Muscle of back (tissue), 13 donors: ENCODE measurements at places on chromosomes 7 and 10. TPM values are rescaled to one million over a fixed set of nuclear protein-coding genes. Genes with fewer than 3 reads are reported as not detected.

DNA sequence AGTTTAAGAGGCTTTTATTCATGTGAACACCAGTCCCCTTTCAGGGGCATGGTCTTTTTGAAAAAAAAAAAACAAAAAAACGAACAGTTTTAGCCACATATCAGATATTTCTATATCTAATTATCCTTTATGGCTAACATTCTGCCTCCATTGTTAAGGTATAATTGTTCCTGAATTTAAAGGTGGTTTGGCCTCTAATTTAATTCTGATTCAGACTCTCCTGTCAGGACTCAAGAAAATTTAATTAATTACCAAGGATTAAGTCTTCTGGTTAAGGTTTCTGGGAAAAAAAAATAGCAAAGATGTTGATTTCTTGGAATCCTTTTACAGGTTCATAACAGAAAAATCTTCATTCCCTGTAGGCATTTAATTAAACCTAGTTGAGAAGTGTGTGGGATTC, 27.4 kb downstream of the COL1A2 start:
- DNase-seq: no peak

DNA sequence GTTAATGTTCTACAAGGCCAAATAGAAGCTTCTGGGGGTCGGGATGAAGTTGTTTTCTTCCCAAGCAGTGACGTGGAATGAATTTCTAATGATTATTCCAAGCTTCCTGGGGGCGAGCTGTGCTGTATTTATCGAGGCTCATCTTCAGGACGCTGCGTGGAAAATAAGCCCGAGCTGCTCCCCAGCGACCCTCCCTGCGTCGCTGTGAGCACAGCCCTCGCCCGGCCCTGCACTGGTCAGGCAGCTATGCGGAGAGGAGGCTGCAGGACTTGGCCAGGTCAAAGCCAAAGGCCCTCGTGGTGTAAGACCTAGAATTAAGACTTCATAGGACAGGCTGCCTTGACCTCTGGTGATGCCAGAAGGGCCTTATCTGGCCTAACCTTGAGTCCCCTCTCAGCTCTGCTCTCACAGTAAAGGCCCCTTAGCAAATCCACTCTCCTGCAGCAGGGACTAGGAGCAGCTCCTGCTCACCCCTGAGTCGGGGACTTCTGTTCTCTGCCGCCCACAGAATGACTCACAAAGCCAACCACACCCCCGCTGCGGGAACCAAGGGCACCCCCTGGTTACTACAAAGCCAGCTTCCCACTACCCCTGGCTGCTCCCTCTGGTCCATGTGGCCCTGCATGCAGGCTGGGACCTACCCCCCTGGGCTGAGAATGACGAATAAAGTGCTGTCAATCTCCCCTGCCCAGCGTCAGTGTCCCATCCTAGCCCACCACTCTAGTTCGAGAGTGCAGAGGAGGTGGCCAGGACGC, 501.6 kb downstream of the TCERG1L start:
- DNase-seq: no peak

DNA sequence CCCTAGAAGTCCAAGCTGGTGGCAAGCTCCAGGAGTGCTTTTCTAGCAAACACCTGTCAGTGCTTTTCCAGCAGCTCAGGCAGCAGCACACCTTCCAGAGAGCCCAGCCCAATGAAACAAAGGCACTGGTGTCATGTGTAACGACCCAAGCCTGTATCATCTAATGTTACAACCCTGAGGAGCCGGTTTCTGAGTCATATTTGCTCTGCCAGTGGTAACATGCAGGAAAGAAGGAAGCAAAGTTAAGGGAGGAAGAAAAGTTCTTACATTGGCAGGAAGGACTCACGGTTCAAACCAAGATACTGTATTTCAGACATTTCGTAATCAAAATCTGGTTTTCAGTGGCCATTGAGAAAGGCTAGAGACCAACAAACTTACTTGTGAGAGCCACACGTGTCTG, at the start of gene ANKRD22:
Gene ANKRD22, minus strand, starts transcription at position 139 of the 400 bp plus-strand sequence. CDS start 237 bp downstream, outside the sequence.
- DNase-seq: no peak

GRCh38 chr7:29325476-29325875, 130.9 kb downstream of the CHN2 start:
- no peak for DNase-seq

GRCh38 chr7:157805713-157806112, 468.9 kb downstream of the DNAJB6 start:
- no peak for DNase-seq

DNA sequence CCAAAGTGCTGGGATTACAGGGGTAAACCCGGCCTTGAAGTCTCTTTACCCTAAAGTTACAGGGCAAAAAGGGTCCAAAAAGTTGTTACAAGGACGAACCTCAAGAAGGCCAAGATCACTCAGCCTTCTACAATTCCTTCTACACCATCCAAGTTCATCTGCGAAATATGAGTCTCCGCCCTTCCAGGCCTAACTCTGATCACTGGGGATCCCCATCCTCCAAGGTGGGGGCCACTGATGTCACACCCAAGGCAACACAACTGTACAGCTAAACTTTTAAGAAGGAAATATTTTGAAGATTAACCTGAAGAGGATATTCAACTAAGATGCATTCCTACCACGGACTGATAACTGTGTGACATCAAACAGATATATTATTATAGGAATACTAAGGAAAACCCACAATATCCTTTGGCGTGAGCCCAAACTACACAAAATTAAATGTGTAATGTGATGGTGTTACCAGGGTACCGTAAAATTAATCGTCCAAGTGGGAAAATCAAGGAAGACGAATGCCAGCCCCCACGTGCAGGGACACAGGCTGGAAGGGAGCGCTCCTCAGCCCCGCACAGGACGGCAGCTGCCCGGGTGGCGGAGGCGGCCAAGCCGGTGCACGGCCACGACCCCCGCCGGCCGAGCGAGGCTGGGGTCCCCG, 1.0 kb downstream of the PAXIP1 start:
- peak; percentile 38 for DNase-seq

DNA sequence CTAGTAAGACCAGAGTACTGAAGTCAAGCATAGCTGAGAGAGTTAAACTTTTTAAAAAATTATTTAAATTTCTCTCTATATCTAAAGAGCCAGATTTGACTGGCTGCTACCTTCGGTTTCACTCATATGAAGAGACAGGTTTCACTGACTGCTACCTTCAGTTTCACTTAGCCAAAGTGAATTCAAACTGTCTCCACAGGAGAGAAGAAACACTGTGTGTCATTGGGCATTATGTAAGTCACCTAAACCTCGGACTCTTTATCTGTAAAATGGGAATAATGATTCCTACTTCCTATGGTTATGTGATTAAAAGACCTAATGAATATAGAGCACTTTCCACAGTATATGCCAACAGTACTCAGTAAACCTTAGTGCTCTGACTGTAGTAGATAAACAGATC, 41.6 kb upstream of the MET start:
- no peak for DNase-seq

- DNase-seq: no peak
Observed at GRCh38 chr7:153389261-153389660, 629.7 kb downstream of the ACTR3B start.

- no peak for DNase-seq
Observed at GRCh38 chr7:132451161-132451560, 125.1 kb downstream of the PLXNA4 start.

DNA sequence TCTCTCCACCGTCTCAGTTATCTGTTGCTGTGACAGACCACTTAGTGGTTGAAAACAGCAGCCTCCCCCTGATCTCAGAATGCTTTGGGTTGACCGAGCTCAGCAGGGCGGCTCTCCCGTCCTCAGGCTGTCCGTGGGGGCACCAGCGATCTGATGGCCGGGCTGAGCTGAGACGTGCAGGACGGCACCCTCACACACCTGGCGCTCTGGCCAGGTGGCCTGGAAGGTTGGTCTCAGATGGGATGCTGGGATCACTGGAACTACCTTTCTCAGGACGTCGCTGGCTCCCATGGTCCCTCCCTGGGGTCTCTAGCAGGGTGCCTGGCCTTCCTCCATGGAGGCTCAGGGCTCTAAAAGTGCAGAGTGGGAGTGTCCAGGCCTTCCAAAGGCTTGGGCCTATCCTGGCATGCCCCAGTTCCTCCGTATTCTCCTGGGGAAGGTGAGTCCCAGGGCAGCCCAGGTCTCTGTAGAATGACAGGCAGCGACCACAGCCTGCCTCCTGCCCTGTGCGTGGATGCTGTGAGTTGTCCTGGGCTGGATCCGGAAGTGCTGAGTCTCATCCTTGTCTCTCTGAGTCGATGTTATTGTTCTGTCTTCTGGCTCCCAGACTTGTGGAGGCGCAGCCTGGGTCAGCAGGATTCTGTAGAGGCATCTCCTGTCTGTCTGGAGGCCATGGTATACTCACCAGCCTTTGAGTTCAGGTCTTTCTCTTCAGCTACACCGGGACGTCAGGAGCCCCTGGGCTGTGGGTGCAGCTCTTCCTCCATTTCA, 12.2 kb upstream of the PWWP2B start:
- no peak for DNase-seq

GRCh38 chr10:72274730-72275350, 1.1 kb downstream of the DDIT4 start:
- DNase-seq: peak; percentile 74

GRCh38 chr10:116766241-116766827, 24.0 kb upstream of the HSPA12A start:
- DNase-seq: no peak

DNA sequence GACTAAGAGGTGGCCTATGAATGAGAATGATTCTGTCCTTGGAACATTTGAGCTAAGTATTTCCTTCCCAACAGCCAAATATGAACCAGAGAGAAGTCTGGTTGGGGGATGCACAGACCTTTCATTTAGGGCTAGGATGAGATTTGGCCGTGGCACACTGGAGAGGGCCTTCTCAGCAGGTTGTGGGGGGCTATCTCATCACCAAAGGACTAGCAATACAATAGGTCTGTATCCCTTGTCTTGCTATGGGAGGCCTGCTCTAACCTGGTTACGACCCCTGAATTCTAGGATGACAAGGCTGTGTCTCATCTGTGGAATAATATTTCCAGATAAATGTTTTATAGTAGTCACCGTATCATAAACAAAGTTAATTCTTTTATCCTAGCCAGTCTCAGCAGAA, 133.0 kb downstream of the CHRM2 start:
- DNase-seq: no peak

DNA sequence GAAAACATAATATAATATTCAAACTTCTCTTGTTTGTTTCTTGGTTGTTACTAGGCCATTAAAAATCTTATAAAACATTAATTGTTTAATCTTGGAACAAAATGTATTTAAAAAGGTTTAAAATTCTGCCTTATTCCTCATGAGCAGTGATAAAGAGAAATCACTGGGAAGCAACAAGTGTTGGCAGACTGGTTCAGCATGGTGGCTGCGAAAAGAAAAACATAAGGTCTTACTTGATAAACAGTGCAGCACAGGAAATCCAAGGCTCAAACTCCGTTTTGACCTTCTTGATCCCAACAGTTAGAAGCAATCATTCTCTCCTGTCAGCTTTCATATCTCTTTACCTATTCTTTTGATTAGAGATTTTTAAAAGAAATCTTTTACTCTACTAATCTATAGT, 530.8 kb downstream of the CNTNAP2 start:
- DNase-seq: no peak

DNA sequence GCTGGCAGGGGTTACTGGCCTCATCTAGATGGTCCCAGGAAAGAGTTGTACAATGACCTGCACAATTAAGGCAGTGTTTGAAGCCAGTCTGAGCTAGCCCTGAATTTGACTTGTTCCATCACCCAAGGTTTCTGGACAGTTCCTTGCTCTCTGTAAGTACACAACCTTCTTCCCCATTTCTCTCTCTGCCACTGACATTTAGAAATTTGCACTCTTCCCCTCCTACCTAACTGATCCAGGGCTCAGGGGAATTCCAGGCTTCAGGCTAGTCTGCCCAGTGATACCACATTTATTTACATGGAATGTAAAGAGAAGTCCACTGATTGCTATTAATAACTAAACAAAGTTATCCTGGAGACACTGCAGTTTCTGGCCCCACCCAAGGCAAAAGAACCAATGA, 139.0 kb upstream of the GPR26 start:
- no peak for DNase-seq

- DNase-seq: no peak
Observed at GRCh38 chr10:125531465-125531864, 151.5 kb downstream of the TEX36 start.

DNA sequence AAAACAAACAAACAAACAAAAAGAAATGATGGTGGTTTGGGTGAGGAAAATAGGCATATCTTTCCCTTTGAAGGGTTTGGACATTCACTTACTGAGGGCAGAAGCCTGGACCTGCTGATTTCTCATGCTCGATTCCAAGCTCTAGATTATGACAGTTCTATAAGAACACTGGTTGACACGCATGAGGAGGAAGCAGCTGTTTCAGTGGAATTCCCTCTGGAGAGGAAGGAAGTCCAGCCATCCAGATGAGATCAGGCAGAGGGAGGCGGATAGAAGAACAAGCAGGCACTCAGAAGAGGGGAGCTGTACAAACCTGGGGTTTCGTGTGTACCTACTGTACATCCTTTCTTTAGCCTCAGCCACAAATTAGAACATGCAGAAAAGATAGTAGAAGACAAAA, 691.9 kb downstream of the INHBA start:
- DNase-seq: peak; percentile 64

DNA sequence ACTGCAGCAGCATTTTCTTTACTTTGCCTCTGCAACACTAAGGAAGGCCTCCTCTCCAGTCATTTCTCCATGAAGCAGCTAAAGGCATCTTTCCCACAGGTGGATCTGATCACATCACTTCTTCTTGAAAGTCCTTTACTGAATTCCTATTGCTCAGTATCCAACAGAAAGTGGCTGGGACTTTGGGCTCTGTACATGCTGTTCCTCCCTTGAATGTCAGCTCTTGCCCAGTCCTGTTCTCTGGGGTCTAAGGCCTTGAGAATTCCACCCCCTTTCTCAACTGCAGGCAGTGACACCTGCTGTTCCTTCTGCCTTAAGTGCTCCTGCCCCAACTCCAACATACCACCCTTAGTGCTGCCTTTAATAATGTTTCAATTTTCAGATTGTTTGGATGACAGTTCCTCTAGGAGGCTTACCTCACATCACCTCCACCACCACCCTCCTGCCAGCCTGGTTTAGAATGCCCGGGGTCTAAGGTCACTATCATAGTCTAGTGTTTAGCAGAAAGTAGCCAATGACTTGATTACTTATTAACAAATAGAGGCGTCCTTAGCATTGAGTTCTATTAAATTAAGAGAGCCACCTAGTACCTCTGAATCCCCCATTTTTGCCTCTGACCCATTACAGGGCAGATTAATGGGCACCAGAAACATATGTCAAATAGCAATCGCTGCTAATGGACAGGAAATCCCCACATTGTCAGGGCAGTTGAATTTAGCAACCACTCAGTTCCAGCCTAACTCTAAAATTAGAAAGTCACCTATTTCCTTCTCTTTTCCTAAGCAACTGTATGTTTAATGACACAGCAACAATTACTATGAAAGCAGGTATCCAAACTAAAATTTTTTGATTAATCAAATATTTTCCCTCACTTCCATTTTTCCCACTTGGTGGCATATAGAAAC, 11.4 kb downstream of the INHBA start:
- DNase-seq: no peak

The SRRT gene
- polyA plus RNA-seq: 98.6 TPM

The EFCAB10 gene
- 1.9 TPM for polyA plus RNA-seq

The HMX3 gene
- not detected for polyA plus RNA-seq

The AZGP1 gene
- polyA plus RNA-seq: 1.1 TPM

The PIP gene
- not detected for polyA plus RNA-seq

The ELN gene
- 169 TPM for polyA plus RNA-seq

The LBX1 gene
- polyA plus RNA-seq: 9.5 TPM
